ENCODE measurements at places on chromosomes 11 and 22. TPM values are rescaled to one million over a fixed set of nuclear protein-coding genes. Genes with fewer than 3 reads are reported as not detected.

DNA sequence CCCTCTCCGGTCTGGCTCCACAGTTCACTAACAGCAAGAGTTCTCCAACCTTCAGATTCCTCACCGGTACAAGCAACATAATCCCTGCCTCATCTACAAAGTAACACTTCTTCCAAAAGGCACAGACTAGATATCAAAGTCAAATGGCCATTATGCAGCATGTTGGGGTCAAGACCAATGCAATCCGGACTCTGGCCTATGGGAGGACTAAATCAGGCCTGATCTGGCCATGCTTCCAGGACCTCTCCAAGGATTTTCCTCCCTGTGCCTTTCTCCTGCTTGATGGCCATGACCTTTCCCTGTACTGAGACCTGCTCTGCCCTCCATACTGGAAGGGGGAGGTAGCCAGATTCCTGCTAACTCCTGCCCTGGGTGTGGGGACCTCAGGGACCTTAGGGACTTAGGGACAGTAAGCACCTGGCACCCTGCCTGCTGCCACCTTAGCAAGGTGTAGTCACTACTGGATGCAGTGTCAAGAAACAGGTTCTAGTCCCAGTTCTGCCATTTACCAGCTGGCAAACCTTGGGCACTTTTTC, 6.7 kb downstream of the TBC1D10A start:
- no peak for DNase-seq

- DNase-seq: peak; percentile 46
Measured at GRCh38 chr11:58963551-58964104, 24.3 kb downstream of the GLYATL1 start.

DNA sequence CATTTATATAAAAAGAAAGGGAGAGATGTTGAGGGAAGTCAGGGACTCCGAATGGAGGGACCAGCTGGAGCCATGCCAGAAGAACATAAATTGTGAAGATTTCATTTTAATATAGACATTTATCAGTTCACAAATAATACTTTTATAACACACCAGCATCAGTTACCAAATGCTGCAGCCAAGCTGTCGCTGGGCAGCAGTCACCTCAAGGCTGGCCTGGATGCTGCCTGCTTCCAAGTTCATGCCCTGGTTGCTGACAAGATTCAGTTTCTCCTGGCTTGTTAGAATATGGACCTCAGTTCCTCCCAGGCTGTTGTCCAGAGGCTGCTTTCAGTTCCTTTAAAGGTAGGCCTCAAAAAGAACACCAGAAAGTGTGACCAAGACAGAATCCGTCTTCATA, 30.8 kb upstream of the ALDH3B2 start:
- DNase-seq: no peak

GRCh38 chr11:125346179-125346530, 149.9 kb downstream of the FEZ1 start:
- DNase-seq: no peak

LARGE2 gene
- 18.0 TPM for total RNA-seq

DNA sequence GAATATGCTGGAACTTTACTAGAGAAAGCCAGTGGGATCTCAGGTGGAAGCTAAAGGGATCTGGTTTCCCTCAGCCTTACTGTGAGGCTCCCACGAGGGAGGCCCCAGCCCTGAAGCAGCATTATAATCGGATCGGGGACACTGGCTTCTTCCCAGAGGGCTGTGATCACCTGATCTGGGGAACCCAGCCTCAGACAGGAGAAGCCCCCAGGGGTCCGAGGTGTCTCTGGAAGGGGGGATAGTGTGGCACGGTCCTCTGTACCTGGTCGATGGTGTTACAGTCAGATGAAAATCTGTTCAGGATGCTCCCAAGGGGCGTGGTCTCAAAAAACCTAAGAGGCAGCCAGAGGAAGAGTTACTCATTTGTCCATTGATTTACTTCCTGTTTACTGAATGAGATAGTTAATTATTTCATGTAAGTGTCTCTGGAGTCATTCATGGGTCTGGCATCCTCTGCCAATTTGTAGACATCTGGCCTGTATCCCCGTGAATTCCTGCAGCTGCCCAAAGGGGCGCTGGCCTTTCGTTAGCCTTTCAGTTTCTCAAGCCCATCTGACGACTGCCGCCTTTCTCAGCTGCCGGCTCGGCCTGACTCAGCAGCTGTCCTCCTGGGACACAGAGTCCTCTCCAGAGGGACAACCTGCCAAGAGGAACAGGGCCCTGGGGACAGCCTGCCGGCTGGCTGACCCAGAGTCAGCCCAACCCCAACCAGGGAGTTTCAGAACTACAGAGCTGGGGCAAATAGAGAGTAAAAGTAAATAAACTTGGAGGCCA, 17.0 kb upstream of the KCNJ11 start:
- peak; percentile 83 for DNase-seq

DNA sequence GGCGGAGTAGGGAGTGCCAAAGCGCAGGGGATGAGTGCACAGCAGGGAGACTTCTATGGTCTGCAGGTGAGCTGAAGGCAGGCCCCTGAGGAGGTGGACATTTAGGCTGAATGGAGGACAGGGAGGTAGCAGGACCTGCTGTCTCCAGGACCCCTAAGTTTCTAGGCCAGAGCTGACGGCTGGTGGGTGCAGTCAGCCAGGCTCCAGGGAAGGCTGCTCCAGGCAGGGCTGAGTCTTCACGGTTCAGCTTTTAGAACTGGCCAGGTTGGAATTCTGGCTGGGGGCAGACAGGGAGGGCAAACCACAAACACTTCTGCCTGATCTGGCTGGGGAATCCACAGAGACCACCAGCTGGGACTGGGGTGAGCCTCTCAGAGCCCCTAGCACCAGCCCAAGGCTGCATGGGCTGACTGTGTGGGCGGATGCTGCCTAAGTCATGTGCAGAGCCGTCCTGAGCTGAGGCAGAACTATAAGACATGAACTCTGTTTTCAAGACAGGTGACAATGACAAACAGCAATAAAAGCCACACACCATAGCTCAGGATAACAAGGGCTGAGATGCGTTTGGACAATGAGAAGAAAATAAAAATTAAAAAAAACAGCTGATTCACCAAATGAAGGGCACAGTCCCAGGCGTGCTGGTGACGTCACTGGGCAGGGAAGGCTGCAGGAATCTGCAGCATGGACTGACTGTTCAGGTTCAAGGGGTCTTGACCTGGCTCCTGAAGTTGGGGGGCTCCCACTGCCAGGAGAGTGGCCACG, 10.4 kb upstream of the MALAT1 start:
- no peak for DNase-seq

DNA sequence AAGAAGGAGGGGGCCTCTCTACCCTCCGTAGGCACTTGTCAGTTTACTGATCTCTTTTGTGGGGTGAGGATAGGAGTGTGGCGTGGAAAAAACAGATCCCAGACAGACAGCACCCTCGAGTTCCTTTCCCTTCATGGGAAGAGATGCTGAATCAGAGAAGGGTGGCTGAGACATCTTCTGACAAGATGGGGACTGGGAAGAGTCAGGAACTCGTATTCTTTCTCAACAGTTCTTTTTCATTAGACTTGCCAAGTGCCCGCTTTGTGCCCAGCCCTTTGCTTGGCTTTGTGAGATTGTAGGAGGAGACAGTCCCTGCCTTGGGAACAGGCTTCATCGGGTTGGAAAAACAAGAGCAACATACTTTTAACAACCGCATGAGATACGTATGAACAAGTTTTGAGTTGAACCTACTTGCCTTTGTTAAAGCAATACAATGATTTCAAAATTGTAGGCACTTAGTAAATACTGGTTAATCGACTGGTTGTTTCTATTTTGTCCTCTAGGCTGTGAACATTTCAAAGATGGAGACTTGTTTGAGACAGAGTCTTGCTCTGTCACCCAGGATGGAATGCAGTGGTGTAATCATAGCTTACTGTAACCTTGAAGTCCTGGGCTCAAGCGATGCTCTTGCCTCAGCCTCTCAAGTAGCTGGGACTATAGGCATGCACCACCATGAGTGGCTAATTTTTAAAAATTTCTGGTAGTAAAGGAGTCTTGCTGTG, 1.1 kb downstream of the RRM1 start:
- no peak for DNase-seq

MYRF gene
- 4.7 TPM for total RNA-seq

GRCh38 chr11:56453521-56453920, 19.6 kb downstream of the OR5M3 start:
- no peak for DNase-seq

DNA sequence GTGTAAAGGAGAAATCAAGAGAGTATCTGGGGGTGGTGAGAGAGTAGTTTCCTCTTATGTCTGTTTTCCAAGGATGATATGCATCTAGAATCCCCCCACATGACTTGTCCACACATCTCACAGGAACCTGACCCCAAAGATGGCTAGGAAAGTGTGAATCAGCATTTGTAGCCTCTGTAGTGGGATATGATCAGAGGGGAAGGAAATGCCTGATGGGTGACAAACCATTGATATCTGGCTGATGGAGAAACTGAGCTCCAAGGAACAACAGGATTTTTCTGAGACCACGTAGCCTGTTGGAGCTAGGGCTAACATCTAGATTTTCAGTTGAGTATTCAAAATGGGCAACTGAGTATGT, 369.4 kb downstream of the DDX10 start:
- DNase-seq: no peak

DNA sequence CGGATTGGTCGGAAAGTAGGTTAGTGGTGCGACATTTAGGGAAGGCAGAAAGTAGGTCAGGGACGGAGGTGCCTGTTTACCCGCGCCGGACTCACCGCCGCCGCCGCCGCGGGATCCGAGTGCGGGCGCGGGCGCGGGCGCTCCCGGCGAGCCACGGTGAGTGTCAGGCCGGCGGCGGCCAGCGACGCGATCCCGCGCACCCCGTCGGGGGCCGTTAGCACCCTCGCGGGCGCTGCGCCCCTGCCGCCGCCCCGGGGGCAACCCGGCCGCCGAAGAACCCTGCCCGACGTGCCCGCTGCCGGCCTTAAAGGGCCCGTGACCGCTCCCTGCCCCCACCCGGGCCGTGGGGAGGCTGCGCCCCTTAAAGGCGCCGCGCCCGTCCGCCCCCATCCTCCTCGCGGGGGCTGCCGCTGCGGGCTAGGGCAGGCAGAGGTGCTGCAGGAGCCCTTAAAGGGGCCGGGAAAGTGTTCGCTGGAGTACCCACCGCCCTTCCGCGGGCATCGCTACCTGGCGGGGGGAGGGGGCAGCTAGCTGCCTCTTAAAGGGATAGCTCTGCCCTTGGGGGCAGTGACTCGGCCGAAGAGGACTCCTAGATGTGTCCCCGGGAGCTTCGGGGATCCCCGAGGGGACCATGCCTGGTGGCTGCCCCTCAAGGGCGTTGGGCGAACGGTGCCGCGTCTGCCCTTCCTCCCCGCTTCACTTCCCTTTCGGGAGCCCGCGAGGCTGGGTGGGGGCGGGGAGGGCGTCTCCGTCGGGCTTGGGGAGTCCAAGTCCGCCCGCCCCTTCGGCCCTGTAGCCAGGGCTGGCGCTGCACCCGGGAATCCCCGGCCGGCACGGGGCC, at the start of gene BMAL1:
Gene BMAL1, plus strand, starts transcription at position 23 of the 841 bp plus-strand sequence. CDS start 76,519 bp downstream, outside the sequence.
- DNase-seq: peak; percentile 64

BEST1 gene
- 9.4 TPM for total RNA-seq

DNA sequence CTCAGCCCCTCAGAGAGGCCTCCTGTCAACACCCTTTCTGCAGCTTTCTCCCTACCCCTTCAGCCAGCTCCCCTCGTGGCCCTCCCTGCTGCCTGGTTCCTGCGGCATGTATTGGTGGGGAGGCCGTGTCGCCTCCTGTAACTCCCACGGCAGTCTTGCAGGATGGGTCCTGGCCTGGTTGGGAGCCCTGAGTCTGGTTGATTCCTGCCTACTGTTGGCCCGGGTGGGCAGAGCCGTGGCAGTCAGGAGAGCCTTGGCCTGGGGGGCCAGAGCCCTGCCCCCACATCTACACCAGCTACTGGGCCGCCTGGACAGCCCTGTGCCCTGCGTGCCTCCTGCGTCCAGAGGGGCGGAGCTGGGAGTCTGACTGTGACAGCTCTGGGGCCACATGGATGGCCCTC, 30.3 kb upstream of the GRAMD4 start:
- DNase-seq: no peak

DNA sequence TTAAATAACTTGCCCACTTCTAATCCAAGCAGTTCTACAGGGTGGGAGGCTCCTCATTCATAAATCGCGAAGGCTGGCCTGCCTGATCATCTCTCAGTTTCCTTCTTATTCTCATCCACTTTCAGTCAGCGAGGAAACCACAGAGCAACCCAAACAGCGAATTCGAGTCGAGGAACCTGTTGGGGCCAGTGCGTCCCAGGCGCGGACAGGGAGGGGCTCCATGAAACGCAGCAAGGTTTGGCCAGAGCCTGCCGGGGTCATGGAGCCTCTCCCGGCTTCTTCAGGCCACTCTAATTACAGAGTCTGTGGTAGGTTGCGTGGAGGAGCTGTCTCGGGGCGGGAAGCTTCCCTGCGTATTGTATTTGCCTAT, 741 bp upstream of the NAV2 start:
- peak; percentile 63 for DNase-seq

GRCh38 chr11:108206171-108206570, 16.3 kb downstream of the NPAT start:
- DNase-seq: no peak

DNA sequence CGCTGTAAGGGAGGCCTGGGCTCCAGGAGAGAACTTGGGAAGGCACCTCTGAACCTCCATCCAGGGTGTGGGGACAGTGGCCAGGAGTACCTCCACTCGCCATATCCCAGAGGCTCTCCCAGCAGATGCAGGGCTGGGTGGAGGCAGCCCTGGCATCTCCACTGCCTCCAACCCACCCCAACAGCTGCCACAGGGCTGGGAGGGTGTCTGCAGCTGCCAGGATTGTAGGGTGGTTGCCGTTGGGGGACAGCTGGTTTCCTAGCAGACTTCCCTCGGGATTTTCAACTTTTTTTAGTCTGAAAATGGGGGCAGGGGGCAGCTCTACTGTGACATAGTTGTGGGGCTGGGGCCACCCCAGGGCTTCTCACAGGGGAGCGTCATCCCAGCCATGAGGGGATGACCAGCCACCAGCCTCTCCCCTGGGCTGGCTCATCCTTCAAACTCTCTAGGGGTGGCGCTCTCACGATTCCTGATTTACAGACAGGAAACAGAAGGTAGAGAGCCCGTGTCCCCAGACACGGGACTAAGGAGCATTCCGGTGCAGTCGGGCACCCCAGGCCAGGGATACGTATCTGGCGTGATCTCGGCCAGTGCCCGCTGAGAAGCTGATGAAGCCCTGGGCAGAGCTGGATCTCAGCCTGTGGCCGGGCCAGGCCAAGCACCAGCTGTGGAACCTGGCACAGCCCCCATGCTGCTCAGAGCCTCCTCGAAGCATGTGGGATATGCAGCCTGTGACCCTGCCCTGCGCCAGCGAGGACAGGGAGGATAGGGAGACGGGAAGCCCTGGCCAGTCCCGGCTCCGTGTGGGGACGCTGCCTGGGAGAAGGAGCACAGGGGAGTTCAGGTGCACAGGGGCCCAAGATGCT, 9.9 kb downstream of the PRR5 start:
- DNase-seq: no peak

DNA sequence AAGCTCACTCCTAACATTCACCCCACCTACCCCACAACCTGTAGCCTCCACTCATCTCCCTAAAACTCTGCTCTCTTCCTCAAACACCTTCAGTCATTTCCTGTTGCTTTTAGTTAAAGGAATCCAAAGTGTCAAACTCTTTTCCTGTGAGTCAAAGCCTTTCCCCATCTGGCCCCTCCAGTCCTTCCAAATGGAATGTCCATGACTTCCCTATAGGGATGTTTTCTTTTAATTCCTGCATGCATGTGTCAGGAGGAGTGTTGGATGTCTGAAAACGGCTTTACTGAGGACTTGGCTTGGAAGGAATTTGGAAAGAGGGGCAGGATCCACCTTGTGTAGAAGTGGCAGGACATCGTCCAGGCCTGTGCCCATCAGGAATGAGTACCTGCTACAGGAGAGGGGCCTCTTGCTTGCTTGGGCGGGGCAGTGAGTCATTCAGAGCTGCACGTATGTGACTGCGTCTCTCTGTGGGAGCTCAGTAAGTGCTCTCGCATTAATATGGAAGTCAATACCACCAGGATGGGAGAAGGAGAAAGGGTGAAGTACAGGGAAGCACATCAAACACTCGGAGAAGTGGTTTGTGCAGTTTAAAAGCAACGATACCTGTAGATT, 491.9 kb downstream of the OPCML start:
- no peak for DNase-seq
